ENCODE measurements at places on chromosomes 1 and 21.

GRCh38 chr1:193338194-193338593 lies 151.8 kb upstream of the B3GALT2 start:
- DNase-seq, result no peak

DNA sequence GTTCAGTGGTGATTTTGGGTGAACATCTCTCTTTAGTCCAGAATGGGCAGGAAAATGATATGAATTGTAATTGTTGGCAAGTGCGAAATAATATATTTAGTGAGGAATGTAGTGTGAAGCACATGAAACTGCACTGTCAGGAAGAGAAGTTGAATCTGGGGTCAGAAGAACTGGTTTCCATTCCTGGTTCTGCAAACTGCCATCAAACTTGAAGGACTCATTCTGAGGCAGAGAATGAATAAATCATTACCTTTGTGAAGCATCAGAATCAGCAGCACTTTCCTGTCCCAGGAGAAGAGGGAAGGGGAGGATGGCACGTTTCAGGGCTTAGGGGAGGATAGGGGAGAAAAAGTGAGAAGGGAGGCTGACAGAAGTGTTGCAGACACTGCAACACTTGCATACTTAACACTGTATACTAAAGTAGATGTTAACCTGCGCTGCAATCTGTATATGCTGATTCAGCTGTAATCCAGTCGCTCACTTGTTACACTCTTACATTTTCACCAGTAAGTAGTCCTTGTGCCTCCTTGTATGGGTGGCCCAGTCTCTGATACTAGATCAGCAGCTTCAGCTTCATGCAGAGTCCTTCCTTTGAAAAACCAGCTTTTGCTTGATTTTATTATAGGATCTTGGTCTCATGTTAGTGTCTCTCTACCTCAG lies 10.5 kb upstream of the RPTN start:
- DNase-seq, result no peak

GRCh38 chr21:33491373-33492102 lies at the start of gene DNAJC28:
Gene DNAJC28 (minus strand): TSS chr21:33491716. CDS start chr21:33489393, 2,323 bp downstream.
- DNase-seq, result peak; percentile 88

DNA sequence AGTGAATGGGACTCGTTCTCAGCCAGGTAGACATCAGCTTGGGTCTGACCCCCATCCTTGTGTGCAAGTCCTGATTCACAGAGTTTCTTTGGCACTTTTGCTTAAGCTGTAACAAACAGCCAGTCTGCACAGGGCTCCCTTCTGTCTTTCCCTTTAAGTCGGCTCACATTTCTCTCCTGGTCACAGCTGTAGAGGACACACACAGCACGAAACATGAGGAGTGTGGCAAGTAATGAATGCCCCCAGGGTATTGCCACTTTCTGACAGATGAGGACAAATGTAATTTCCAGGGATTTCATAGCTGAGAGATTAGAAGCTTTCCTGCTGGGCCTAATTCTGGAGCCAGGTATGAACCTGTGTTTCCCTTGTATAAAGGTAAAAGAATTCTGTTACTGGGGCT lies 423.5 kb downstream of the KIF26B start:
- no peak for DNase-seq

- DNase-seq, result no peak
Observed at GRCh38 chr1:204837440-204838084, 33.1 kb upstream of the NFASC start.

GRCh38 chr1:214838351-214838750 lies 235.4 kb downstream of the CENPF start:
- no peak for DNase-seq
